ENCODE measurements at places on chromosomes 7 and 10. TPM values are rescaled to one million over a fixed set of nuclear protein-coding genes. Genes with fewer than 3 reads are reported as not detected.

The TFEC gene
- polyA plus RNA-seq: 25.3 TPM

The PNLIPRP2 gene
- not detected for polyA plus RNA-seq

The AKR1D1 gene
- 0.17 TPM for polyA plus RNA-seq

The RBP4 gene
- polyA plus RNA-seq: 0.98 TPM

The BTRC gene
- 25.3 TPM for polyA plus RNA-seq

The TNS3 gene
- 88.3 TPM for polyA plus RNA-seq

The OR2A42 gene
- 0.98 TPM for polyA plus RNA-seq

The AKR1C2 gene
- polyA plus RNA-seq: 10.3 TPM

The EPO gene
- not detected for polyA plus RNA-seq

The ADAM8 gene
- polyA plus RNA-seq: 3.0 TPM

The CADPS2 gene
- polyA plus RNA-seq: 54.7 TPM

The BTBD16 gene
- polyA plus RNA-seq: 0.95 TPM

The UNC5B gene
- polyA plus RNA-seq: 58.4 TPM

The ABI1 gene
- polyA plus RNA-seq: 61.8 TPM

The NYAP1 gene
- 1.6 TPM for polyA plus RNA-seq

The KCP gene
- polyA plus RNA-seq: 15.0 TPM

The SPDYE5 gene
- polyA plus RNA-seq: 2.5 TPM

Data from renal cortex interstitium (tissue), 15 donors.